Posterior vena cava (tissue), 2 donors: ENCODE measurements at places on chromosomes 5 and 9. TPM values are rescaled to one million over a fixed set of nuclear protein-coding genes. Genes with fewer than 3 reads are reported as not detected.

GRCh38 chr9:128552744-128553440, 505 bp downstream of the SPTAN1 start:
- DNase-seq: peak; percentile 88

DNA sequence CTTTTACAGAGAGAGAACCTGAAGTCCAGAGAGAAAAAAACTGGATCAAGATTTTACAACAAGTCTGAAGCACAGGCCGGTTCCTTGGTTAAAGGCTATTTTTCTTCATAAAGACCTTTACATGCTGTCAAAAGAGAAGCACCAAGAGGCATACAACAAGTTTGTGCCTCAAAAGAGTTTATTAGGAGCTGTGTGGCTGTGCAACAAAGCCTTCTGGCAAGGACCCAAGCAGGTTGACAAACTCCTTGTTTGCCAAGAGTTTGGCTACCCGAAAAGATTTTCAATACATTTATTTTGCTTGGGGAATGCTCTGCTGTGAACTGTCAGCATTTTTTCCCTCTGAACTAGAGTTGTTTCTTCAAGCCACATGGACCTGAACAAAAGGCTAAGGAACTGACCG, 202.9 kb upstream of the RAD23B start:
- DNase-seq: no peak

- peak; percentile 40 for DNase-seq
Observed at GRCh38 chr9:134550584-134550983, 91.0 kb upstream of the COL5A1 start.

GRCh38 chr9:72361217-72361616, 3.8 kb downstream of the ZFAND5 start:
- DNase-seq: no peak

DNA sequence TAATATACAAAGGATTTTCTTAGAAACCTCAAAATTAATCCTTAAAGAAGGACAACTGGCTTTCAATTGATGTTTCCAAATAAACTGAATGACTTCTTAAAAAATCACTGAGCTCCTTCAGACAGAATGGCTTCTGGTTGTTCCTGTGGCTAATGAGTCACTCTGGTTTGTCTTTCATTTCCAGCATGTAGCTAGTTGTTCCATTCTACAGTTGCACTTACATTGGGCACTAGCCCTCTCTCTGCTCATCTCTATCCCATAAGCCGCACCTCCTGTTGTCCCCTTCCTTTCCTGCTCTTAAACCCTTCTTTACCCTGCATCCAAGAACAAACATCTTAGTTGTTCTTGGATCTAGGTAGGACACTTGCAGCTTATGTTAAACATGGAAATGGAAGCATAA, 235.3 kb upstream of the HAPLN1 start:
- no peak for DNase-seq

GRCh38 chr5:151078490-151079262, 2.2 kb downstream of the TNIP1 start:
- no peak for DNase-seq

DNA sequence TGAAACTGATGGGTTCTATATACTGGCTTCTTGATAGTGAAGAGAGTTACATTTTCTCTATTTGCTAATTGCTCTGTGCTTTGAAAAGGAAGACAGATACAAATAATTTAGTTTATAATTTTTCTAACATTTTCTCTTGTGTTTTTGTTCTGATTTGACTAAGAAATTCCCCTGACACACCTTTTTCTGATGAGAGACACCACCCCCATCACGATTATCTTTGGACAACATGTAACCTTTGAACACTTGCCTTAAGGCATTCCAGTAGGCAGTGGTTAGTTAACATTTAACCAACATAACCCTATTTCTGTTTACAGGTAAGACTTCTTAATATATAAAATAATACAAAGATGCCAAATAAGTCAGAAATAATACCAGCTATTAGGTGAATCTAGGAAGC, 4.1 kb upstream of the PTBP3 start:
- no peak for DNase-seq

- no peak for DNase-seq
Observed at GRCh38 chr5:15510092-15510491, 10.1 kb downstream of the FBXL7 start.

DNA sequence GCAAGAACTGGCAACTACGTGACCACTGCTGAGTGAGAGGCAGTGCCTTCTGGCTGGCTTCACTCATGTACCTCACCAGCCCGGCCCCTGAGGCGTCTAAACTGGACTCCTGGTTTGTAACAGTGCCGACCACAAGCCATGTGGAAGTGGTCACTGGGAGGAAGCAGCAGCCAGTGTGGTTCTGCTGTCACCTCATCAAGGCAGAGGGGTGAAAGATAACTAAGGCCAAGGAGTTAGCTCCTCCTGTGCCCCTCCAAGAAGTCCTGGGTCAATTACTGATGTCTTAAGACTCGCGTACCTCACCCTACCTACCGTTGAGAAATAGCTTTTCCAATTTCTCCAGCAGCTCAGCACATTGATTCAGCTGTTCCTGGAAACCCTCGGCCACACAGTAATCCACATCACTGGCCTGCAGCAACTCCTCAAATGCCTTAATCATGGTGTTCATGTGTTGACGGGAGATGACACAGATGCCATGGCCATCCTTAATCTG, 142.9 kb downstream of the CDK5RAP2 start:
- DNase-seq: peak; percentile 86

GRCh38 chr5:77748160-77748559, 28.0 kb downstream of the TBCA start:
- no peak for DNase-seq

DNA sequence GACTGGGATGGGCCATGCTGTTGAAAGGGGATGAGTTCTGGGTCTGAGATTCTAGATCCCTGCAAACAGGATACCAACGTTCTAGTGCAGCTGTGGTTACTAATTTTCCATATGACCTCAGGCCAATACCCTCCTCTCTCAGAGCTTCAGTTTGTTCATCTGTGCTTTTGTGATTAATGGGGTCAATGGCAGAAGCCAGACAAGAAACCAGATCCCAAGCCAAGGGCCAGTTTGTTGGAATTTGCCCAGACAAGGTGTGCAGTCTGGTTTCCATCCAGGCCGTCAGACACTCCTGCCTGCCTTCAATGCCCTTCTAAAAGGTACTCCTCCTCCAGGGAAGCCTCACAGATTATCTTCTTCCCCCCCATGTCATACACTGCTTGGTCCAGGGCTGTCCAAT, 11.4 kb downstream of the MYORG start:
- DNase-seq: peak; percentile 14

DNA sequence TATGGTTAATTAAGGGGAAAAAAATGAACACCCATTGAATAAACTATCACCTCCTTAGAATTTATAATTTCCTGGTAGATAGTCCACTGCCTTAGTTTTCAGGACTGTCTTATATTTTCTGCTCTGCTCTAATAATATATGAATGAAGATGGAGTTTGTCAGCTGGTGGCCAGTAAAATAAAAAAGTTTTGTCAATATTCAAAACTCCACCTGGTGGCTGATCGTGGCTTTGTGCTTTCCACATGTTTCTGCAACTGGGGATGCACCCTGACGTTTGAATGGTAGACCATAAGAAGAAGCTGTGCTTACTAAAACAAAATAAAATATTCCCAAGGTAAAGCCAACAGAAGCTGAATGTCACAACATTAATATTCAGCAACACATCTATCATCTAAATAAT, 286.6 kb upstream of the IZUMO3 start:
- DNase-seq: no peak

GRCh38 chr9:85594316-85594715, 147.4 kb downstream of the AGTPBP1 start:
- DNase-seq: no peak

- peak; percentile 79 for DNase-seq
Observed at GRCh38 chr5:179191506-179192184, 131.5 kb downstream of the ZNF354C start.

DNA sequence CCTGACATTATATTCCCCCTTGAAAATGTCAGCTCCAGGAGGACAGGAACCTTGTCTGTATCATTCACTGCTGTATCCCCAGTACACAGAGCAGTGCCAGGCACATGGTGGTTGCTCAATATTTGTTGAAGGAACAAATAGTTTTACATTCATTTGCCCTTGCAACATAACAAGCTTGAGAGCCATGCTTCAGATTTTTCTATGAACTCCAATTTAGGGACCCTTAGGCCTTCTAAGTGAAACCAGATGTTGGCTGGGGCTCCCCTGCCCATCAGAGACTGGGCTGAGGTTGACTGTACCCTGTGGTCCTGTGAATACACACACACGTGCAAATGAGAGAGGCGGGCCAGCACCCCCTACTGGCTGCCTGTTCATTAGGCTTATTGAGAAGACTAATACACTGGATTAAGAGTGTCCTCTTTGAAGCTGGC, 214.9 kb upstream of the WWC1 start:
- no peak for DNase-seq

DNA sequence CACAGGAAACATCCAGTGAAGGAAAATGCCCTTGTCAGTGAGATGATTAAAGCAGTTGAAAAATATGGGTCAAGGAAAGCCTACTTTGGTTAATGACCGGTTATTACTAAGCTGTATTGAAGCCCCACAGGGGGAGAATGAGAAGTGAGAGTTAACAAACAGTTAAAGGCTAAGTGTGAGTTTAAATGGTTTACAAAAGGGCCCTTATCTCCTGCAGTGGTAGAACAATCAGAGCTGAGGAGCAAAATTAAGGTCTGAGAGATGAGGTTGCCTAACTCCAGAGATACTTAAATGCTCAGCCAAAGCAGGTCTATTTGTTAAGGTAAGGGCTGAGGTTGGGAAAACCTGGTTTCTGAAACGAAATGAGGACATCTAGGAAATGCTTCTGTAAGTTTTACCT, 75.1 kb upstream of the FER start:
- no peak for DNase-seq

DNA sequence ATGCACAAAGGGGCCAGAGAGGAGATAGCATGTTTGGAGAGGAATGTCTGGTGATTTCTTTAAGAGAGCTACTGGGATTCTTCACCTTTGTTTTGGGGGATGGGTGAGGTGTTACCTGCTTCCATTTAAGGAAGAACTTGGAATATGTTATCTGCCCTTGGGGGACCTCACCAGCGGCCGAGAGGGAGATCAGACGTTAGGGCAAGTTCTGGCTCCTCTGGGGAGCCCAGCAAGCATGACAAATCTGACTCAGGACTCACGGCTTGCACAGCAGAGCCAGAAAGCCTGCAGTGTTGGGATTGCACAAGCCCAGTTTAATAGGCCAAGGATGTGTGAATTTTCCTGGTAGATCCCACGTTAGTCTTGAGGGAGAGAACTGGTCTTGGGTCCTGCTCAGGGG, 40.3 kb downstream of the SLC28A3 start:
- DNase-seq: no peak

- DNase-seq: no peak
Observed at GRCh38 chr5:23727271-23727670, 219.9 kb downstream of the PRDM9 start.

GRCh38 chr5:90099099-90099498, 310.5 kb downstream of the CETN3 start:
- no peak for DNase-seq

PGGT1B gene
- total RNA-seq: 32.4 TPM

LRRC19 gene
- not detected for total RNA-seq

SPATA6L gene
- total RNA-seq: 3.7 TPM

CTNND2 gene
- total RNA-seq: 0.46 TPM

SLC1A1 gene
- total RNA-seq: 2.5 TPM

FKTN gene
- total RNA-seq: 17.4 TPM

CNTFR gene
- total RNA-seq: 15.5 TPM

EXD3 gene
- total RNA-seq: 13.9 TPM

TMOD1 gene
- 72.1 TPM for total RNA-seq

MOCS2 gene
- 50.1 TPM for total RNA-seq

ISCA1 gene
- 30.9 TPM for total RNA-seq

TRIM14 gene
- 4.9 TPM for total RNA-seq
